ENCODE measurements at places on chromosomes 7 and 10. TPM values are rescaled to one million over a fixed set of nuclear protein-coding genes. Genes with fewer than 3 reads are reported as not detected.

DNA sequence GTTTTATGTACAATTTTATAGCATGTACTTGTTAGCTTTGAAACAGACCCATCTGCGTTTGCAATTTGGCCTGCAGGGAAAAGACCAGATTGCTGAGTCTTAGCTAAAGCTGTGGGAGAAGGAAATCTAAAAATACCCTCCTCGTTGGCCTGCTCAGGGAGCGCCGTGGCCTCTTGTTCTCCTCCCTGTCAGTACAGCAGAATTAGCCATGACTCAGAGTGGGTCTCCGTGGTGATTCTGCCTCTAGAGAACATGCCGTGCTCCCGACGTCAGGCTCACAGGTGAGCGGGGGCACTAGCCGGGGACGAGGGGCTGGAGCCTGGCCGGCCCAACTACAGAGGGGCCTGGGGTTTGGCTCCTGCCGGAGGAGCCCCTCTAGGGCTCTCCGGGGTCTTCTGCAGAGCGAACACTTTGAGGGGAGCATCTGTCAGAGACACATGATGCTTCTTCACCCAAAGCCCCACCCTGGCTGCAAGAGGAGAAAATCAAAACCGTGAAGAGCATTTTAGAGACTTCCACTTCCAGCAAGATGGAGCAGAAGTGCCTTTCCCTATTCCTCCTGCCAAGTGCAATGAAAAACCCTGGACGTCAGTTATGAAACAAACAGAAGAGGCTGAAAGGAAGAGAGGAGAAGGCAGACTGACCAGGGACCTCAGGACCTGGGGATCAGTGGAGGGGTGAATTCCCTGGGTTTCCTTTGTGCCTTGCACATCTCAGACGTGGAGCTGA is 98.9 kb downstream of the LHPP start:
- peak; percentile 39 for DNase-seq
- H3K4me1 ChIP-seq: peaks cover 20% of the 10 kb centered on the region
- H3K27ac ChIP-seq: peak overlapping the region; percentile 55
- H3K27me3 ChIP-seq: no peaks in the 10 kb centered on the region
- no peak overlapping the region for H3K4me3 ChIP-seq
- H3K36me3 ChIP-seq: no peaks in the 10 kb centered on the region

GRCh38 chr10:103812004-103812403 is 43.4 kb downstream of the SH3PXD2A start:
- H3K27ac ChIP-seq: no peak overlapping the region
- no peaks in the 10 kb centered on the region for H3K4me1 ChIP-seq
- no peaks in the 10 kb centered on the region for H3K27me3 ChIP-seq
- DNase-seq: no peak
- no peaks in the 10 kb centered on the region for H3K36me3 ChIP-seq

- no peaks in the 10 kb centered on the region for H3K27me3 ChIP-seq
- H3K27ac ChIP-seq: no peak overlapping the region
- H3K4me1 ChIP-seq: no peaks in the 10 kb centered on the region
- no peak for DNase-seq
Measured at GRCh38 chr7:97145068-97145467, 27.6 kb downstream of the SDHAF3 start.

The CLDN3 gene
- total RNA-seq: 180 TPM

The PON1 gene
- not detected for total RNA-seq
